Thoracic aorta (tissue), 2 donors: ENCODE measurements at places on chromosomes 1 and 21. TPM values are rescaled to one million over a fixed set of nuclear protein-coding genes. Genes with fewer than 3 reads are reported as not detected.
A peak's percentile ranks its signal among the peaks of the same experiment; 100 is the strongest.

TMCO4 gene
- 33.2 TPM for total RNA-seq

OR2G6 gene
- not detected for total RNA-seq

DNA sequence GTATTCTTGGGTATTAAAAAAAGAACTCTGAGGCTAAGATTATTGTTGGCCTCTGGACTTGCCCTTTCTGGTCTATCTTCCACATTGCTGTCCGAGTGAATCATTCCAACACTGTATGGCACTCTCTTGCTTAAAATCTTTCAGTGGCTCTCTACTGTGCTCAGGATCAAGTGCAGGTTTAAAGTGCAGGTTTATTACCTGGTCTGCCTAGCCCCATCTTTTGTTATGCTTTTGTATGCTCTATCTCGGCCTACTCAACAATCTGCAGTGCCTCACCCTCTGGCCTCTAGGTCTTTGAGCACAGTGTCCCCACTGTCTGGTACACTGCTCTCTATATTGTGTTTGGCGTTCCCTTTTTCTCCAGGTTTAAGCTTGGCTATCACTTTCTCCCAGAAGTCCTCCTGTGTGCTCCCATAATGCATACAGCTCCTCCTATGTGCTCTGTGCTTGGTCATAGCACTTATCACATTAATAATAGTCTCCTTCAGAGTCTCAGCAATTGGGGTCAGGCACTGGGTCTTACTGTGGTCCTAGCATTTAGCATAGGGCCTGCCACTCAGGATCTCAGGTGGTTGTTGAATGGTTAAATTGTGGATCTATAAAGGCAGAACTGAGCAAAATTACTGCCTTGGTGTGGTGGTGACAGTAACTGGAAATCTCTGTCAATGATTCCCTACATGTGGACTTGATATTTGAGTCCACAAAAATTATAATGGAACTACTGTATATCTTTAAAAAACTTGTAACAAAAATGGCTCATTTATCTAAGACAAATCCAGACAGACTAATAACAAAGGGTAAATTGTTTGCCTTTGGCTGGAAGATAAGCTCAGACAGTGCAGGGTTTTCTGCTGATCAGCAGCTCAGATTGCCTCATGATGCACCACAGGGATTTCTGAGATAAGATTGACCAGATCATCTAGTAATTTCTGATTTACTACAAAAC, 10.6 kb upstream of the LDLRAD1 start:
- no peak for DNase-seq

DNA sequence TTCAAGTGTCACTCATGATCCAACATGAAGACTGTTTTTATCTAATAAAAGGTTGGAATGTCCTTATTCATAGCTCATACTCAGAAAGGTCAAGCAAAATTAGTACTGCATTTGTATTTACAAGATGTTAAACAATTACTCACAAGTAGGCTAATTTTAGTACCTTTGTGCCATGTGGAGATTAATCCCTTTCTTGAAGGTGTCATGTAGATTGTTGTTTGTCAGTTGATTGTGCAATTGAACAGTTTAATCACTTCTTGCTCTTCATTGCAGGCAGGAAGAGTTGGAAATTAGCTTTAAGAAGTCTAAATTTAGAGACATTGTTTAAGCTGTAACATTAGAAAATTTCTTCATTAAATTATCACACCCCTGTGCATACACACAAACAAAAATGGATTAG, 847.1 kb downstream of the KCNT2 start:
- no peak for DNase-seq

OR2L2 gene
- not detected for total RNA-seq

DNA sequence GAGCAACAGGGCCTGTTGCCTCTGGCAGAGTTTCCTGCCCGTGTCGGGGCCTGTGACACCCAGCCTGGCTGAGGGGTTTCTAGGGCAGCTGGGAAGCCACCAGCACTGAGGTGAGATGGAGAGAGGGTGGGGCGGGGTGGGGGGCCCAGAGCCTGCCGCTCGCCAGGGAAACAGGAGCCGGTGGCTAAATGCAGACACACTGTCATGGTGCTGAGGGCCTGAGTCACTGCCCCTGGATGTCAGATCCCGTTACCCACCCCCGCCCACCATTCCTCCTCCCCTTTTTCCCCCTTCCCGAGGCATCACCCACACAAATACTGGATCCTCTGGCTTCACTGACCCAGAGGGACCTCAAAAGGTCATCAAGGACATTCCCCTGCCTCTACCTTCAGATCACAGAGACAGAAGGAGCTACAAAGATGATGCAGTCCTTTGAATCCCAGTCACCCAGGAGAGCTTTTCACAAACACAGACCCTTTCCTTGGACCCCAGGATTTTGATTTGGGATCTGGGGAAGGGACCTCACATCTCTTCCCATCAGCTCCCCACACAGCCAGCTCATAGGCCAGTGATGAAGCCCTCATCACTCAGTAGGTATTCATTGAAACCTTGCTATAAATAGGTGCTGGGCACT, 1.9 kb upstream of the HSPB7 start:
- DNase-seq: peak; percentile 56

KCNE2 gene
- total RNA-seq: not detected

GRCh38 chr1:234735476-234735875, 125.5 kb upstream of the IRF2BP2 start:
- DNase-seq: no peak

DNA sequence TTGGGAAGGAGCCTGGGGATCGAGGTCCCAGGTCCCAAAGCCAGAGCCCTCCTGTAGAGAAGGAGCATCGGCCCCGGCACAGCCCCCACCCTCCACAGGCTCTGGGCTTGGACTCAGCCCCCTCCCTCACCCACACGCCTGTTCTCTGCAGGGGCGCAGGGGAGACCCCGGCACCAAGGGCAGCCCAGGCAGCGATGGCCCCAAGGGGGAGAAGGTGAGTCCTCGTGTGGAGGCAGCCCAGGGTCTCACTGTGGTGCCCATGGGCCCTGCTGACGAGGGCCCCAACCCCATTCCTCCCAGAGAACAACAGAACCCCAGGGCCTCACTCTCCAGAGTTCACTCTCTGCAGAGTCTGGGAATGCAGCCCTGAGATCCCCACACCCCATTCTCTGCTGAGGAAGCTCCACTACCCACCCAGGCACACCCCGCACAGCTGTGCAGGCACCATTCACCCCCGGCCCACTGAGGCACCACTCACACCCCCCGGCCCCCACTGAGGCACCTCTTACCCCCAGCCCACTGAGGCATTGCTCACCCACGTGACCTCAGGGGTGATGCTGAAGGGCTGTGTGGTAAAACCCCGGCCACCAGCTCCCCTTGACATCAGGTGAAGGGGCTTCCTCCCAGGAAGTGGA, 21.8 kb downstream of the COL6A2 start:
- DNase-seq: no peak

- no peak for DNase-seq
These were observed 226.5 kb downstream of the SMYD3 start for GRCh38 chr1:246280551-246280950.

- DNase-seq: no peak
These were observed 163.7 kb downstream of the ROR1 start for GRCh38 chr1:63937461-63938022.

DNA sequence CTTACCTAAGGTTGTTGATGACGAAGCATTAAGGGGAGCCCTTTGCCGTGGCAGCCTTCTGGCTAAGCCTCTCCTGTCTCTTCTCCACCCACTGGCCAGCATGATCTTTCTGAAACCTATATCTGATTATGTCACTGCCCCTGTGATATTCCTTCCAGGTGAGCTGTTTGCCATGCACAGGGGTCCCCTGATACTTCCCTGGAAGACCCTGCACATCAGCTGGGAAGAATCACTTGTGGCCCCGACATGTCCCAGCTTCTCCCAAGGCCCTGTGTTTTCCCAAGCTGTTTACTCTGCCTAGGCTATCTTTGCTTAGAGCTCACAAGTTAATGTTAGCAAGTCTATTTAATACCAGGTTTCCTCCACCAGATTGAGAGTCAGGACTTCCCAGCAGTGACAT, 12.3 kb downstream of the RD3 start:
- DNase-seq: no peak

XCL2 gene
- total RNA-seq: not detected

- DNase-seq: no peak
These were observed 10.1 kb upstream of the GUCA2B start for GRCh38 chr1:42142894-42143675.

CYP4B1 gene
- total RNA-seq: 57.9 TPM

DNA sequence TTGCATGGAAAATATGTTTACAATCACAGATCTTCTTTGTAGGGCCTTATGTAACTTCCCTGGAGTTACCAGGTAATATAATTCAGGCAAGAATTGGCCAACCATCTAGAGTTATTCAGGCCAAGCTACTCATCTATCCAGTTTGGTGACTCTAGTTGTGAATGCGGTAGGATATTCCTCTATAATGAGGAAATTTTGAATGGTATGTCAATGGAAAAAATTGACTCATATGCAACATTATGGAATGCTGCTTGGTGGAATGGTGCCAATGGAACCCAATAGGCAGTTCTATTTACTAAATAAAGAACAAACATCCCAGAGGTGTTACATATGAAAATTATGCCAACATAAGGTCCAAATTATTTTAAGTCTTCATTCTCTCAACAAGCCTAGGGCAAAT, 5.6 kb upstream of the TNFSF18 start:
- no peak for DNase-seq

SLC35F3 gene
- not detected for total RNA-seq

UTS2 gene
- total RNA-seq: not detected

GRCh38 chr1:9361630-9362260, 69.1 kb downstream of the SPSB1 start:
- no peak for DNase-seq

DNA sequence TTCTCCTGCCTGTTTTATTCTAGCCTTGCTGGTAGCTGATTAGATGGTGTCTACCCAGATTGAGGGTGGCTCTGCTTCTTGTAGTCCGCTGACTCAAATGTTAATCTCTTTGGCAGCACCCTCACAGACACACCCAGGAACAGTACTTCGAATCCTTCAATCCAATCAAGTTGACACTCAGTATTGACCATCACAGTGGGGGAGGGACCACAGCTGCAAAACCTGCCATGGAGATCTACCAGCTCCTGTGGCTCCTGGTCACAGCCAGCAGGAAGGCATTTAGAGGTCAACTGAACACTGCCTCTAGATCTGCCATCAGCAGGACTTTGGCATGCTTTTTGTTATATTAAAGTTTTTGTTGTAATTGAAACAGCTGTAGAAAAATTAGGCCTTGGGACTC, 146.9 kb downstream of the RWDD3 start:
- DNase-seq: no peak

DNA sequence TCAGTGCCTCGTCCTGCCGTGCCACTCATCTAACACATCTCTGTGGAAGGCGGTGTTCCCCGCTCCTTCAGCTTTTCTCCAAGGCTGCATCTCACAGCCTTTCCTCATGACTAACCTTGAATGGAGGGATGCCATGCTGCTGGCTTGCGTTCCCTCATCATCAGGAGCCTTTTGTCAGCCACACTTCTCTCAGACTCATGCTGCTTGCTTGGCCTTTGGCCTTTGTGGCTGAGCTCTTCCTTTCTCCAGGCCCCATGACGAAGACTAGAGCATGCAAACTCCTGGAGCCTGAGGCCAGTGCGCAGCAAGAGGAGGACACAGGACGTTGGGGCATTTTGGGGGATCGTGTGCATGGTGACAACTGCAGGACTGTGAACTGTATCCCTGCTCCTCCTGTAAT, 70.8 kb downstream of the SYT2 start:
- no peak for DNase-seq

DNA sequence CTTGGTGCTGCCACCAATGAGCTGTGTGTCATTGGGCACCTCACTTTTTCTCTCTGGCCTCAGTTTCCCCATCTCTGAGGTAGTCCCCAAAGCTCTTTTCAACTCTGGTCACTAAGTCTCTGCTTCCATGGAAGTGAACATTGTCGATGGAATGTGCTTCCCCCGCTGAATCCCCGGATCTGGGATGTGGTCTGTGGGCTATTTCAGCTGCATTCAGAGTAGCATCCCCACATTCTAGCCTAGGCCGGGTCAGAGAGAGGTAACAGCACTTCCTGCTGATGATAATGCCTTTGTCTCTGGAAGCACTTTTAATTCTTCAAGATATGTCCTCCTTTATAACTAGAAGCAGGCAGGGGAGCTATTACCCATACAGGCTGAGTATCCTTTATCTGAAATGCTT, 29.8 kb downstream of the RASSF5 start:
- no peak for DNase-seq

DNA sequence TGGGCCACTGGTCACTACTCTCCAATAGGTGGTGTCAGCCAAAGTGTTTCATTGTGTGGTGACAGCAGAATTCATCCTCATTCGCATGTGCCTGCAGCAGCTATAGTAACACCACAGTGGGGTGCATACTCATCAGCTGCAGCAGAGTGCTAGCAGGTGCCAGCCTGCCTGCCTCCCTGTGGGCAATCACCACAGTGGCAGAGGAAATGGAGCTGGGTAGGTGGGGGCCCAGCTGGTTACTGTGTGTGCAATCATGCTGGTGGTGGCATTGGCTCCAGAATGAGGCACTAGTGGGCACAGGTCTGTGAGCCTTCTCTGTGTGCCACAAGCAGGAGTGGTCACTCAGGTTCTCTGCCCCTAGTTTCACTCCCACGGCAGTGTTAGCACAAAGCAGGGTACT, 579.2 kb downstream of the PTPRC start:
- DNase-seq: no peak

GRCh38 chr1:1967879-1968278, 35.7 kb downstream of the CFAP74 start:
- DNase-seq: no peak

GRCh38 chr1:86951430-86951829, 37.0 kb downstream of the HS2ST1 start:
- DNase-seq: no peak

ARHGAP29 gene
- total RNA-seq: 39.4 TPM

PYGO2 gene
- 21.4 TPM for total RNA-seq

- DNase-seq: no peak
These were observed 465.6 kb upstream of the ADGRL4 start for GRCh38 chr1:79472067-79472656.

PLEKHG5 gene
- 32.9 TPM for total RNA-seq

- no peak for DNase-seq
These were observed 7.4 kb downstream of the JAM2 start for GRCh38 chr21:25646474-25646873.

DNA sequence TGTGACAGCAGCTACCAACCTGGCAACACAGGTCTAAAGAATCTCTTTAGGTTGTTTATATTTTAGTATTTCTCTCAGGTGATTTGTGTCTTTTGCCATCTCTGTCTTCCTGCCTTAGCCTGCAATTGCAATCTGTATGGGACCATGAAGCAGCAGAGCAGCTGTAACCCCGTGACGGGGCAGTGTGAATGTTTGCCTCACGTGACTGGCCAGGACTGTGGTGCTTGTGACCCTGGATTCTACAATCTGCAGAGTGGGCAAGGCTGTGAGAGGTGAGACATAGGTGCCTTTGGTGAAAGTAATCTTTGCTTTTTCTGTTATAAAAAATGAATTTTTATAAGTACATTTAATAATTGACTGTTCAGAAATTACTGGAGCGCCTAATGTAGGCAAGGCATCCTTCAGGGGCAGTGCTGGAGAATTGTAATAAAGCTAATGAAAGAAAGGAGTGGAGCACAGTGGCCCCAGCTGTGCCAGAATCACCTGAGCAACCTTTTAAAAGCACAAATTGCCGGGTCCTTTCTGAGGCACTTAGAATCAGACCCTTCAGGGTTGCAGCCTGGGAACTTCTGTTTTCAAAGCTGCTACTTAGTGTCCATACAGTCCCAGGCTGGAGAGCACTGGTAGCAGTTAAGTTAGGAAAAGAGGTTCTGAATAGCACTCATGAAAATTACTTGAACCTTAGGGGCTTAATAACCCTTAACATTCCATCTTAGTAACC, 60.6 kb upstream of the LAMC2 start:
- no peak for DNase-seq
